ENCODE measurements at places on chromosomes 5 and 9.

DNA sequence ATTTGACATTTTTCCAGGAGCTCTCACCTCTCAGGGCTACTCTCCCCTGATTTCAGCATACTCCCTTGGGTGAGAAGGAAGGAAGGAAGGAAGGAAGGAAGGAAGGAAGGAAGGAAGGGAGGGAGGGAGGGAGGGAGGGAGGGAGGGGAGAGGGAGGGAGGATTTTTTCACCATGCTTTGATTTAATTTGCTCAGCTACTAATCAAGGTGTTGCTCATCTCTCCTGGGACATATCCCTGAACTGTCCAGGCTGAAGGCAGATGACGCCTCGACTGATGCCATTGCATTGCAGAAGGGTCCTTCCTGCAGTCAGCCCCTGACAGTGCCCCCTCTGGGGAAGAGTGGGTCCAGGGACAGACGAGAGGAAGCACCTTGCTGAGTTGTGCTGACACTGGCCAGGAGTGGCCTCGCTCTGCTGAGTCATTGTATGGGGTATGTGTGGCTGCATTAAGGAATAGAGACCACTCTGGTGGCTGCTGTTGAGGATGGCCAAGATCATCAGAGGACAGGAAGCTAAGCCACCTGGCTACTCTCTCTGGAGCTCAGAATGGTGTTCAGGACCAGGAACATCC is 43.6 kb upstream of the CRB2 start:
- DNase-seq = no peak

- peak; percentile 81 for DNase-seq
Measured at GRCh38 chr5:157607371-157608161, 32.0 kb upstream of the ADAM19 start.

GRCh38 chr9:95116808-95117204 is 200.7 kb downstream of the FANCC start:
- peak; percentile 39 for DNase-seq

DNA sequence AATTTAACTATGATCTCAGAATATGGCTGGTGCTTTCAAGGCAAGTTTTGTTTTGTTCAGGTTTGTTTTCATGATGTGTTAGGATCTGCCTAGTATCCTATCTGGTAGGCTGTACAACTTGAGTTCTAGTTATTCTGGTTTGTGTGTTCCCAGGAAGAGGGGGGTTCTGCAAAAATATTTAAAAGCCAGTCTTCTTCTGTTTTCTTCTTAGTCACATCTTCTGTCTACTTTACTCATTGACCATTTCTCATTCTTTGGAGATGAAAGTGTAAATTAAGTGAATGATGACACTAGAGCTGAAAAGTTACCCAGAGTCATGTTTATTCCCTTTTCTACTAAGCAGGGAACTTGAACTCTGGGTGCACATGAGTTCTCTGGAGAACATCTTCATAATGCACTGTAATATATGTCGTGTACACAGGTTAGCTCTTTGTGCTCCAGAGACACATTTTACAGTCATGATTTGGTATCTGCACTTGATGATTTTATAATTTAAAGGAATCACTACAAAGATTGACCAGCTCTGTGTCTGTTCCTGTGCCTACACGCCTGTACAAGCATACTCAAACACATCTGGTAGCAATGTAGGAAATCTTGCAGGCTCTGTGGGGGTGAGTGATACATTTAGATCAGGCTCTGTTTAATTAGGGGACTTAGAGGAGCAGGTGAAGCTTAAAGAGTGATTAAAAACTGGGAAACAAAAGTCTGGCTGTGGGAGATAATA is 5.0 kb downstream of the SMAD5 start:
- DNase-seq = no peak

DNA sequence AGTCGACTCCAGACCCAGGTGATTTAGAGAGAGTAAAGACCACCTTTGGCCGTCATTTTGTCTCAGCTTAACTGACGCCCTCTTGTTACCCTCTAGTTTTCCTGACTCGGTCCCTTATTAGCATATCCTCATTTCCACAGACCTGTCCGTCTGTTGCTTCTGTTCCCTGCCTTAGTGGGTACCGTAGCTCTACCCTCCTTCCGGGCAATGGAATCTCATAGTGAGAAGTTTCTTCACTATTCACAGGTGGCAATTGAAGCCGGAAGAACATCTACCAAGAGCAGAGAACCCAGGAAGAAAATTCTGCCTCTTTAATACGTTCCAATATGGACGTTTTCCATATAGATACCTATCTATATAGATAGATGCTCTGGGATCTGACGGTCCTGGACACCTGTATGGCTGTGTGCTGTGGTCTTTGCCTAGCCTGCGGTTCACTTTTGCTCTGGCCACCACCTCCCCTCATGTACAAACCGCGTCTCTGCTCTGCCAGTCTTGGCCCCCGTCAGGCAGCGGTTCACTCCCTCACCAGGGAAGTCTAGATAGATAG is 652 bp upstream of the TMEM161B start:
- DNase-seq = peak; percentile 22

- DNase-seq = no peak
Measured at GRCh38 chr5:102018690-102019089, 277.4 kb downstream of the SLCO4C1 start.

DNA sequence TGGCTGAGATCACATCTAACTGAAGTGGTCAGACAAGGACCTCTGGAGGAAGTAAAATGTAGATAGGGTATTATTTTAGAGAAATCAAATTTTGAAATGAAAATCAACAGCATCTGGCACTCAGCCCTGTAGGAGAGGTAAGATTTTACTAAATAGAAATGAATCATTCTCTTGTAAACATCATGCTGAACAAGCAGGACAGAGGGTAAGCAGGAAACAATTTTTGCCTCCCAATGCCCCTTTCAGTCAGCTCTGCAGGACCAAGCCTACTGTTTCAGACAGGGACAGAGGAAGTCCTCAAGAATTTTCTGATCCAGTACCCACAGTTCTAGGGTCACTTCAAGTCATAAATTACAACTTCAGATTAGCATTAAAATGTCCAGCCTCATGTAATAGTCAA is 190.1 kb downstream of the ESM1 start:
- no peak for DNase-seq

GRCh38 chr5:98827161-98827560 is 53.7 kb downstream of the RGMB start:
- DNase-seq = peak; percentile 75

DNA sequence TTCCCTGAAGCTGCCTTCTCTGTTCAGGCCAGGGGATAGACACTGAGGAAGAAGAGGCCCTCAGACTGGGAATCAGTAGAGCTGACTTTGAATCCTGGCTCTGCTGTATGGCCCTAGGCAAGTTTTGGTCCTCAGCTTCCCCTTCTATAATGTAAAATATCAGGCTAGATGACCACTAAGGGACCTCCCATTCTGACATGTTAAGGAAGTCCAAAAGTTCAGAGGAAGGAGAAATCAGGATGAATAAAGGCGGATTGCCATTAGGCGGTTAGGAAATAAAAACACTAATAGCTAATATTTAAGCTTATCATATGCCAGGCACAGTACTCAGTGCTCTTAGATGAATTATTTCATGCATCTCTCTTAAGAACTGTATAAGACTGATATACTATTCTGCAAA is 8.9 kb upstream of the TNIP1 start:
- no peak for DNase-seq

DNA sequence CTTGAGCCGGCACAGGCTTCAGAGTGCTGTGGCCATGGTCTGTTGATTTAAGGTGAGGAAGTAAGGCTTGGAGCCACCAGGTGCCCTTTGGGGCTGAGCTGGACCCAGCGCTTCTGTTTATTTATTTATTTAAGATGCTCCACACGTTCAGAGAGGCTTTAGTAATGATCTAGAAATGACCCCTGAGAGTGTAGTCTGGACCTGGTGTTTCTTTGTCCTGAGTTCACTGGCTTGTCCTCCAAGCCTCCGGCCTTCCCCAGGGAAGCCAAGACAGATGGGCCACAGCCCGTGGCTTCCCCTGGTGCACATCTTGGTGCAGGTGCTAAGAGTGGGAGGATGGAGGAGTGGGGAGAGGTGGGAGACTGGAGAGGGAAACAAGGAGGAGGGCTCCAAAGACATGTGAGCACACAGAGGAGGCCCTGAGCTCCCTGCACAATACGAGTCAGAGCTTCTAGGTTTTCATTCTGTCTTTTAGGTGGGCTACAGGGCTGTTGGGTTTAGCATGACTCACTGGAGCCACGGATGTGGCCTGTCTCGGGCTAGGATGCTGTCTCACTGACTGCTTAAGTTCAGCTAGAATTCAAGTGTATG is 56.9 kb downstream of the AHRR start:
- DNase-seq = no peak

DNA sequence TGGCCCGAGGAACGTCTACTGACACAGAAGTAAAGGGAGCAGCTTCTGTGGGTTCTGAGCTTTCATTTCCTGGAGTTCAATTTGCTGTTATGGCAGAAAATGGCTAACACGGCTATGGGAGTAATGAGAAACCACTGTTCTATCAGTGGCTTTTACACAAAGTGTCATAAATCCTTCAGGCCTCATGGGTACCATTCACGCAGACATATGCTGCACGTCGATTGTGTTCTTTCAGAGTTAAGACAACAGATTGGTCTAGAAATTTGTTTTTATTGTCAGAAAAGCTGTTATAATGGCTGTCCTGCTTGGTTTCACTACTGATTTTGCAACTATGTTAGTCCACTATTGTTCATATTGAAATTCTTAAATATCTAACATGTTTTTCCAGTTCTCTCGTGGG is 135.4 kb downstream of the ALDH1A1 start:
- no peak for DNase-seq

DNA sequence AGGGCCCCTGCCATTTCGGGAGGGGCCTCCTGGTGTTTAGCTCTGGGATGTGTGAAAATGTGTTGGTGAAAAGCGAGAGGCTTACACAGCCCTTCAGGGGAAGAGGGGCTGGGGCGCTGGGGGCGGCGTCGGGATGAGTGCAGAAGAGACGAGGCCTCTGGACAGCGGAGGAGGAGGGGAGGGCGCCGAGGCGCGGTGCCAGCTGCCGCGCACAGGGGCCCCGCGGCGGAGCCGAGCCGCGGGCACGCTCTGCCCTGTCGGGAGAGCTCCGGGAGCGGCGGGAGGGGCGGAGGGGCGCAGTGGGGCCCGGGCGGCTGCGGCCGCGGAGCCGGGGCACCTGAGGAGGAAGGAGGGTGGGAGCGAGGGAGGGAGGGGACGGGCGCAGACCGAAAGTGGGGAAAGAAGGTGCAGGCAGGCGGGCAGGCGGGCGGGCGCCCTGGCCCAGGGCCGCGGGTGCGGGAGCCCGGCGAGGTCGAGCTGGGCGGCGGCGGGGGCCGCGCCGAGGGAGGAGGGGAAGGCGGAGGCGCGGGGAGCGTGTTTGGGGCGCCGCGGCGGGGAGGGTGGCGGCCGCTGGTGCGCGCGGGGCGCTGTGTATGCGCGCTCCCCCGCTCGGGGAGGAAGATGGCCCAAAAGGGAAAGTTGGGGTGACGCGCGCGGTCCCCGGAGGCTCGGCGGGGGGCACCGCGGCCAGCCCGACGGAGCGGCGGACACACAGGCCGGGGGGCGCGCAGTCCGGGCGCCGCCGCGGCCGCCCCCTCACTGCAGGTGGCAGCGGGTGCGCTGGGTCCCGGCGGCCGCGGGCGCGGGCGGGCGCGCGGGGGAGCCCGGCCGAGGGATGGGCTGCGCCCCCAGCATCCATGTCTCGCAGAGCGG is at the start of gene PDE8B:
Gene PDE8B, plus strand, starts transcription at position 590 of the 873 bp plus-strand sequence. Its CDS starts 246 bp downstream, at position 836.
- DNase-seq = no peak

DNA sequence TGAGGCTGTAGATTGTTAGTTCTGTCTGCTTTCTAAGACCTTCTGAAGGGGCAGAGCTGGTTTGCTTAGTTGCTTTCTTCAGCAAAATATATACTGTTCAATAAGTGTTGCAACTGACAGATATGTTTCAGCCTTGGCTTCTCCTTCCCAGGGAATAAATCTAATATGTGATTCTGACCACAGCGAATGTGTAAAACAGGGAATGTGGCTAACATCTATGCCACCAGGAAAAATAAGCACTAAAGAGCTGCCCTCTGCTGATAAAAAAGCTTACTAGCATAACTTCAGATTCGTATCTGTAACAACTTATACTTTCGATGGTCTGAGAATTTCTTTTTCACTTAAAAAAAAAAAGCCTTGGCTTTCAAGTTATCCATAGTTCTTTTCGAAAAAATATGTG is 13.0 kb upstream of the OSMR start:
- DNase-seq = no peak

DNA sequence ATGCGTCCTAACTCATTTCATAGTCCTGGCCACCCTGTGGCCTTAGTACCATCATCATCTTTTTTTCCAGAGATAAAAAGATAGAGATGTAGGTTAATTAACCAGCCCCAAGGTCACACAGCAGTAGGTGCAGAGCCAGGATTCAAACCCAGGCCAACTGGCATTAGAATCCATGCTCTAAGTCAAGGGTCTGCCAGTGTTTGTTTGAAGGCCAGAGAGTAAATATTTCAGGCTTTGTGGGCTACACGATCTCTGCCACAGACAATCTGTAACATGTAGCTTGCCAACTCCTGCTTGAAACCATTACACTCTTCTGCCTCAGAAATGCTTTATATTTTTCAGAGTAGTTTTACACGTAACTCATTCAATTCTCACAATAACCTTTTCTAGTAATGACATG is 119.6 kb downstream of the EFNA5 start:
- DNase-seq = no peak

DNA sequence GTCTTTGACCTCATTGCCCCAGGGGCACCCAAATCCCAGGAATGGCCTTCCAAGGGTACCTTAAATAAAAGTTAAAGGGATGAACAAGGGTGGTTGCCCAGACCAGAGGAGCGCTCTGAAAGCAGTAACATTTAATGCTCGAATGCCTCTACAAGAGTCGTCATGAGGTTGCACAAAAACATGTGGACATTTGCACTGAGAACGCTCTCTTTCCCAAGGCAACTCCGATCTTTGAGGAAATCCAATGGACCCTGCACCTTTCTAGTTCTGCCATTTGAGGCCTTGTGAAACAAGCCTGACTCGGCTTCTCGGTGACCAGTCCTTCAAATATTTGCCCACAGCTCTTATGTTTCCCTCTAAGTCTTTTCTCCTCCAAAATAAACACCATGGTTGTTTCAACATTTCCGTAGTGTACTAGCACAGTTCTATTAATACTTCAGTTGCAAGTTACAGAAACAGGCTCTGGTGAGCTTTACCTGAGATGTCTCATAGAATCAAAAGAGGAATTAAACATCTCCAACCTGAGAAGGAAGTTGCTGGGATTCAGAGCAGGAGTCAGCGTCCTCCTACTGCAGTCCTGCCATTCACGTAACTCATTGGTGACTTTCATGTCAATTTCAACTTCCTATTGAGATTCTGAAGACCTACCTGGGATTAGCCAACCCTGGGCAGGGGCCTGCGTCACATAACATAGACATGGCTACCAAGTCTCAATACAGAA is 168.8 kb upstream of the RAI14 start:
- DNase-seq = peak; percentile 89

DNA sequence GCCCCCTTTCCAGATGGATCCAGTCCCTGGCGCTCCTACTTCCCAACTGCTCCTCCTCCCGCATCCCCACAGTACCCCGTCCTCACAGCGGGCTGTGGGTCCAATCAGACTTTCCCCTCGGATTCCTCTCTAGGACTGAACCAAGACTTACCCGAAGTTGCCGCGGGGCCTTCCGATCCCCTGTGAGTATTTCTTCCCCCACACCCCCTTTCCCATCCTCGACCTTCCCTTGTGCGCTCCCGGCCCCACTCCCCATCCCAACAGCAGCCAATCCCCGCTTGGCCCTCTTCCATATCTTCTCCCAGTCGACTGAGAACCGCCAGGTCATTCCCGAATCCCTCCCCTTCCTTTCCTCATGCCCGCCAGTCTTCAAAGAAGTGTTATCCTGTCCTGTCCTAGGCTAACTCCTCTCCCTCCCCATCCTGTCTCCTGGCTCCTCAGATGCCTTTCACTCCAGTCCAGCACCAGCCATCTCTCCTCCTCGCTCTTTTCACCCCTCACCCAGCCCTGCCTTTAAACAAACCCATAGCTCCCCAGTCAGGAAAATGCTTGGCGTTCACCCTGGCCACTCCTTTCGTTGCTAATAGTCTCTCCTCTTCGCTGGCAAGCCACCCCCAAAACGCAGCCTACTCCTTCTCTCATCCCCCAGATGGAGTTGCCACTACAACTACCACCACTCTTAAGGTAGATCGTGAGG is 646 bp downstream of the SWI5 start:
- DNase-seq = peak; percentile 56
